ENCODE measurements at places on chromosomes 16 and 17.

DNA sequence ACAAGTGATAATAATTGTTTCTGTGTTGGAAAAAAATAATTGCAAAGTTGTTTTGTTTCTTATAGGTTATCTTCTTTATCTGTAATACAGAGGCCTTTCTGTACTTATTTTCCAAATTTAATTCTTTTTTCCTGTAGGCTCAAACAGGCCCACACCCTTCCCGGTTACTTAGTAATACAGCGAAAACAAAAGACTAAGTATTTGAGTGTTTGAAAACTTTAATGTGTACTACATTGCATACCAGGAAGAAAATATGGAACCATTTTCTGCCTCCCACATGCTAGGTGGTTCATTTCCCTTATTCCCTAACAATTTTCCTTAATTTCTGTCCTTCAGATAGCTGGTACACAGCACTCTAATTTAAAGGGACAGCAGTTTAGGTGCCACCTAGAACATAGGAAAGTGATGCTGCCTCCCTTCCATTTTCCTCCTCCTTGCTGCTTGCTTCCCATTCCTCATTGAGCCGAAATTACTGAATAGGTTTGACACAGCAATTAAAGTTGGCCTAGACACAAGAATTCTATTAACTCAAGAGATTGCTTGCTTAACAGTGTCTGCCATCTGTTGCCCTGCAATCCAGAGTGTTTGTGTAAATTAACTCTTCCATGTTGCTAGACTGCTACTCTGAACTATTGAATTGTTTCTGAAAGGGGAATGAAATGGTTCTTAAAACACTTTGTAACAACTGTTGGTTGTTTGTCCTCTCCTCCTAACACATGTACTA is 24.2 kb downstream of the CYB5B start:
- DNase-seq = peak; percentile 17

DNA sequence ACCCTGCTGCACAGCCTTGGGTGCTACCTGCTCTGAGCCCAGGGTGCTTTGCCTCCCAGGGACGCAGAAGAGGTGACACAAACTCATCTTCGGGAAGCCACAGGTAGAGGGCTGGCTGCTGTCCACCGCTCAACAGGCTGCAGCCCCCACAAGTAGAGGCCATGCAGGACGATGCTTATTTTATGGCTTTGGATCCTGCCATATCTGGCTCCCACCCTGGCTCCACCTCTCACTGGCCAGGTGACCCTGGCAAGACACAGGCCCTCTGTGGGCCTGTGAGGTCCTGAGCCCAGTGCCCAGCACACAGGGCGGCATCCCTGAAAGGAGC is 11.3 kb upstream of the BCAR1 start:
- DNase-seq = no peak

GRCh38 chr16:73186752-73187601 is 139.0 kb upstream of the ZFHX3 start:
- no peak for DNase-seq

- DNase-seq = no peak
Observed at GRCh38 chr17:75078284-75079022, 9.3 kb upstream of the SLC16A5 start.

GRCh38 chr17:32976605-32977004 is 15.0 kb upstream of the SPACA3 start:
- no peak for DNase-seq

DNA sequence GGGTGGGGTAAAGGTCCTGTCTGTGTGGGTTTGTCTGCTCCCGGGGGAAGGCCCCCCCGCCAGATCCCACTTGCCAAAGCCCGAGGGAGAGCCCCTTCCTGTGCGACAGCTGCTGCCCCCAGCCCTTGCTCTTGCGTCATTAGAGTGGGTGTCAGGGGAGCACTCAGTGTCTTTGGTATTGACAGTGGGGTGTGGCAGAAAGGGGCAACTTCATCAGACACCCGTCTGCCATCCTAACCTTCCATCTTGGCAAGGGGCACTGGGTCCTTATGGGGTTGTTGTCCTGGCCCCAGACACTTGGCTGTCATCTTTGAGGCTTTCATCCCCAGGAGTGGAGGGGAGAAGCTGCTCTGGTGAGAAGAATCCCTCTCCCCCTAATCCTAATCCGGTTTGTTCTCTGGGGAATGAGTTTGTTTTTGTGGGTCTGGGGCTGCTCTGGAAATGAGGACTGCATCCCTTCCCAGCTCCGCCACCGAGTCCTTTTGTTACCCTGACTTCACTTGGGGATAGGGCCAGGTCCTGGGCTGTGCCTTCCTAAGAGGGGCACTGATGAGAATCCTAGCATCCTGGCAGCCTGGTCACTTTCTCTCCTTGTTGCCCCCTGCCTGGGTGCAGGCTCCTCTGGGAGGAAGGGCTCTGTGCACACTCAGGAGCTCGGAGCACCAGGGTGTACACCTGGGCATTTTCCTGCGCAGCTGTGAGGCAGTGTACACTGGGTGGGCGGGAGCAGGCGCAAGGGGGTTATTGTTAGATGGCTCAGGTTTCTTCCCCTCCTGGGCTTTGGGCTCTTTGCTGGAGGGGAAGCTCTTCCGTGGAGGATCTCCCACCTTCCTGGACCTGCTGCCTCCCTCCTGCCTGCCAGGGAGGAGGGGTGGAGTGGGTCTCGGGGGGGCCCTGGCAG is 21.1 kb downstream of the GJD3 start:
- DNase-seq = no peak

DNA sequence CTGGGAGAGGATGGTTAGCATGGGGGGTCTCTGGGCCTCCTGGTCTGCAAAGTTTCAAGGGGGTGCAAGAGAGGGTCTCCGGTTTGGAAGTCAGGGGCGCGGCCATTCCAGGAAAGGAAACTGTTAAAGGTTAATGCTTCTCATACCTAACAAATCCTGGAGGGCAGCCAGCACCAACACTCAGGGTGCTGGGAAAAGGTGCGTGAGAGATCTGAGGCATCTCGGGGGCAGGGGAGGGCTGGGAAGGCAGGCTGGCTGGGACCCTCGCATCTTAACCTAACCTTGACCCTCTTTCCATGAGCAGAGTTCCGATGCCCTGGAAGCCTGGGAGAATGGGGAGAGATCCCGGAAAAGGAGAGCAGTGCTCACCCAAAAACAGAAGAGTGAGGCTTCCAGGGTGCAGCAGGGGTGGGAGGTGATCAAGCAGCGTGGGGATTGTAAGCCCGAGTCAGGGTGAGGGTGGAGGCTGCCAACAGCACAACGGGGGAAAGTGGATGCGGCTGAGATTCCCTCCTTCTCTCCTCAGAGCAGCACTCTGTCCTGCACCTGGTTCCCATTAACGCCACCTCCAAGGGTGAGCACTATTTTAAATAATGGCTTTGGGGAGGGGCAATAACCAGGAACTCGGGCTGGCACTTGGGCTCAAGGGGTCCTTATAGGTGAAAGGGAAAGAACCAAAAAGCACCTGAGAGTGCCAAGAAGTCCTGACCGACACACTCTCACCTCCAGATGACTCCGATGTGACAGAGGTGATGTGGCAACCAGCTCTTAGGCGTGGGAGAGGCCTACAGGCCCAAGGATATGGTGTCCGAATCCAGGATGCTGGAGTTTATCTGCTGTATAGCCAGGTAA is 996 bp downstream of the TNFSF13 start:
- peak; percentile 59 for DNase-seq

GRCh38 chr17:21251337-21252010 is 1.7 kb downstream of the NATD1 start:
- no peak for DNase-seq

DNA sequence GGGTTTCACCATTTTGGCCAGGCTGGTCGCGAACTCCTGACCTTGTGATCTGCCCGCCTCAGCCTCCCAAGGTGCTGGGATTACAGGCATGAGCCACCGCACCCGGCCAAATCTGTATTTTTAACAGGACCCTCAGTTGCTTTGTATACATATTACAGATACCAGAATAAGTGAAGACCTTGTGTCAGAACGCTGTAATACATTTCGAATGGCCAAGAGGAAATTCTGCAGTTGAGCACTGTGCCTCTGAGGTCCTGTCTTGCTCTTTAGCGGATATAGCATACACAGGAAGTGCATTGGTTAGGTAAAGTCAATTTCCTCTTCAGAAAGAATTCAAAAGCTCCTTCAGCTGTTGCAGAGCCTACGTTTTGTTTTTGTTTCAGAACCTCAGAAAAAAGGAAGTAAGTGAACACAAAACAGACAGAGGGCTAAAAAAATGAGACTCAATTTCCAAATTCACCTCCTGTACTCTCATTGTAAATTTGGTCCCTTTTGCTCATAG is 15.7 kb downstream of the CRLF3 start:
- DNase-seq = no peak

DNA sequence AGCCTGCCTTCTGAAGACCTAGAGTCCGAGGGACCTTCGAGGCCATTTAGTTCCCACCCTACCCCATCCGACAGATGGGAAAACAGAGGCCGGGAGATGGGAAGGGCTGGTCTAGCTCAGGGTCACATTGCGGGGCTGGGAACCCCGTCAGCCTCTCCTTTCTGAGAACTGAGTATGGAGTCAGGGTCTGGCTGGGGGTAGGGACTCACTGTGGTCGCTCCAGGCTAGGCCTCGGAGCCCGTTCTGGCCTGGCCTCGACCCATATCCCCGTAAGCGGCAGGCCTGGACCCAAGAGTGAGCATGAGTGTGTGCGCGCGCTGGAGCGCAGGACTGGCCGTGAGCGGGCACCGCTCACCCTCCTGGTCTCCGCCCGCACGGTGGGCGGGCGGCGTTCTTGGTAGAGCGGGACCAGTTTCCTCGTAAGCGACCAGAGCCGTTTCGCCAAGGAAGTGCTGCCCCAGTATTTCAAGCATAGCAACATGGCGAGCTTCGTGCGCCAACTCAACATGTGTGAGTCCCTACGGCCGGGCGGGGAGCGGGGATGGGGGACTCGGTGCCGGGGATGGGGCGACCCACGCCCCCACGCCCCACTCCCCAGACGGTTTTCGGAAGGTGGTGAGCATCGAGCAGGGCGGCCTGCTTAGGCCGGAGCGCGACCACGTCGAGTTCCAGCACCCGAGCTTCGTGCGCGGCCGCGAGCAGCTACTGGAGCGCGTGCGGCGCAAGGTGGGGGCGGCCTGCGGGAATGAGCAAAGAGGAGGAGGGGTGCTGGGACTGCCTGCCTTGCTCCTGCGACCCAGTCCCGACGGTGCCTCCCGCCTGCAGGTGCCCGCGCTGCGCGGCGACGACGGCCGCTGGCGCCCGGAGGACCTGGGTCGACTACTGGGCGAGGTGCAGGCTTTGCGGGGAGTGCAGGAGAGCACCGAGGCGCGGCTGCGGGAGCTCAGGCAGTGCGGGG is 855 bp downstream of the HSF4 start:
- DNase-seq = peak; percentile 30

DNA sequence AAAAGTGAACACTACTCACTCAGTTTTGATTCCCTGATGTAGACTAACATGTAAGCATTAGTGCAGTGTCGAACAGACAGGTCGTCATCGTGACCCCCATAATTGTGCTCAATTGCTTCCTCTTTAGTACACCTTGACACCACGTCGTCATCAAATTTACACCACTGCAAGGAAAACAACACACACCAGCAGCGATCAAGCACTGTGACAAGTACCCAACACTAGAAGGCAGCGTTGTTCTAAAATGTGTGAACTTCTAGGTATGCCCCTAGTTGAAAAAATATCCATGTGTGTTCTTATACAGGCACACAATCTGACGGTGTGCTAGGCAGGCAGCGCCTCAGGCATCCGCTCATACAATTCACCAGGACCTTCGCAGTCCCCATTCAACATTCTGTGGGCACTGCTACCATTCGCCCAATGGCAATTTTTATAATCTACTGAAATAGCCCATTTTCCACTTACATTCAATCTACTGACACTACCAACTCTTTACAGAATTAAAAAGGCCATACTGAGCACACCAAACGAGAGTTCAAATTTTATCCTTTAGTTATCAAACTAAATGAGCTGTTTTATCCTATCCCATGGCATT is 23.1 kb downstream of the LITAFD start:
- DNase-seq = no peak

GRCh38 chr17:36657763-36658490 is 56.5 kb downstream of the MRM1 start:
- DNase-seq = no peak

GRCh38 chr16:80931801-80932707 is 74.6 kb downstream of the CMC2 start:
- peak; percentile 60 for DNase-seq

DNA sequence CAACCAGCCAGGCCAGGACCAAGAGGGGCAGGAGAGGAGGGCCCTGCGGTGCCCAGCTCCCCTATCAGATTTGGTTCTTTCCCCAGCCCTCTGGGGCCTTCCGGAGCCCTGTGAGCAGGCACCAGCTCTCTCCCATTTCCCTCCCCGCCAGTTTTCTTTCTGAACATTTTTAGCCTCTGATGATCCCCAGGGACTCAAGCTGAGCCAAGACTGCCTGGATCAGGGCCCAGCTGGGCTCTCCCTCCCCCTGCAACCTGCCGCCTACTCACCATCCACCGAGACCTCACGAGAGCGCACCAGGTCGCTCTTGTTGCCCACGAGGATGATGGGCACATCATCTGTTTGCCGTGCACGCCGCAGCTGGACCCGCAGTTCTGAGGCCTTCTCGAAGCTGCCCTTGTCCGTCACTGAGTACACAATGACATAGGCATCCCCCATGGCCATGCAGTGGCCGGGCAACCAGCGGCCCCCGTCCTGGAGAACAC is 2.0 kb downstream of the RRAD start:
- DNase-seq = peak; percentile 93

- DNase-seq = no peak
Observed at GRCh38 chr16:84896847-84897246, 77.1 kb downstream of the CRISPLD2 start.

- DNase-seq = no peak
Observed at GRCh38 chr17:64547319-64547718, 40.5 kb downstream of the CEP95 start.

GRCh38 chr17:39410279-39410678 is 8.9 kb upstream of the FBXL20 start:
- DNase-seq = no peak
